Breast epithelium (tissue), 4 donors: ENCODE measurements at places on chromosomes 4 and X.

DNA sequence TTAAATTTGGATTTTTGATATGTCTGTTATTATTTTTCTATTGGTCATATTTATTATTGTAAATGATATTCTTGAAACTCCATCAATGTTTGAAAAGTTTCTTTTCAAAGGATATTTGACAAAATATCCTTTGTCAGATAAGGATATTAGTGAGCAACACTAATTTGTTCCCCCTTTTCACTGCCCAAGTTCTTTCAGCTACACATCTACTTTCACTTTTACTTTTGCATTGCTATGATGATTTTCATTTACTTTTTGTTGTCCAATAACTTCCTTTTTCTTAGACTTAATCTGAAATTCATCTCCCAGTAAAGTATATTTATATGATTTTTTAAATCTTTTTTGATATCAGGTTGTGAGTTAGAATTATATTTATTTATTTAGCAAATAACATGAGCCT lies 542.3 kb upstream of the ADGRL3 start:
- DNase-seq: no peak

GRCh38 chr4:56637791-56638190 lies 43.3 kb downstream of the HOPX start:
- no peak for DNase-seq

DNA sequence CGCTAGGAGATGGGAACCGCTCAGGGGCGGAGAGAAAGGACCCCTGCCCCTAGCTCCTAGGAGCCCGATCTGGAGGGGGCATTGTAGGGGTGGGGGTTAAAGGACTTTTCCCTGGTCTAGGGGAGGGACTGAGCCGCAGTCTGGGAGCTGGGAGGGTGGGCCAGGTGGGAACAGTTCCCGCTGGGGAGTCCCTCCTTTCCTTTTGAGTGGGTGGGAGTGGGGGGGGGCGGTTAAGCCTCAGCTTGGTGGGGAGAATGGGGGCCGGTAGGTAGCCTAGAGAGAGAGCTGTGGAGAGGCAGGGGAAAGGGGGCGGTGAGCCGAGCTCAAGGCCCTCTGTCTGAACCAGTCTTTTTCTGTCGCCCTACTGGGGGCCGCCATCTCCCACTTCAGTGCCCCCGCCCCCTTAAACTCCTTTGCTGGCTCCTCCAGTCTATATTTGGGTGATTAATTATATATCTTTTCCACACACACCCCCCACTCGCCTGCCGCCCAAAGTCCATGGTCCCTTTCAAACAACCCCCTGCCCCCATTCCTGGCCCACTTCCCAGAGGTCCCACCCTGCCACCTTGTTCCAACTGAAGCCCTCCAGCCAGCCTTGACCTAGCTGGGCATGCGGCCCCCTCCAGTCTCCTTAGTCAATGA lies 822 bp downstream of the ZNF275 start:
- no peak for DNase-seq

GRCh38 chrX:104084534-104085277 lies 8.7 kb upstream of the TMSB15C start:
- no peak for DNase-seq

DNA sequence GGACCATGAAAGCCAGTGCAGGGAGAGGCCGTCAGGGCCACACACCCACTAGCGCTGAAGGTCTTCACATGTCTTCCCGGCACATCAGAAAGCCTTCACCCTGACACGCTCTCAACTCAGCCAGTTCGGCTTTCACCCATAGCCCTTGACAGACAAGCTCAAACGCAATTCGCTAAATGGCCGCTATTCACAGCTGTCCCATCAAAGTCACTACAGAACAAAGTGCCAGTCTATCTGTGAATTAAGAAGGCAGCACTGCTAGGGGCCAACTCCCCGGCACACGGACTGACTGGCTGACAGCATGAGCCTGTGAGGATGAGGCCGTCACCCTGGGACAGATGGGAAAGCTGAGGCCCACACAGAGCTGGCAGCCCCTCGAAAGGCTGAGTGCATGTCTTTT lies 45.7 kb downstream of the ACOX3 start:
- no peak for DNase-seq

DNA sequence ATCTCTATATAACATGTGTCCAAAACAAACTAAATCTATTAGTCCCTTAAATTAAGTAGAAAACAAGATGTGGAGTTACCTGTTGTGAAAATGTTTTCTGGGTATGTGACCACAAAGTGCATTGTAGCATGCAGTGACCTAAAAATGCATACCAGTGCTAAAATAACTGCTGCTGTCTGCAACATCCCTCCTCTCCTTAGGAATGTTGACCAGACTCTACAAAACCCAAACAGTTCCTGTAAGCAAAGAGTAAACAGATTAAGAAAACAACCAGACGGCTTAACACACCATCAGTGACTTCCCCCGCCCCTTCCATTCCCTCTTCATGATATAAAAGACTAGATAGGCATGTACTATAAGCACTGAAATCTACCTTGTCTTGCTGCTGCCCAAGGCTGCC lies 15.8 kb upstream of the RAB33B start:
- no peak for DNase-seq
